Amniotic epithelial cell (primary cell): ENCODE measurements at places on chromosomes 5 and 9.

GRCh38 chr5:150481972-150482406 is 25.9 kb upstream of the NDST1 start:
- DNase-seq, result no peak

DNA sequence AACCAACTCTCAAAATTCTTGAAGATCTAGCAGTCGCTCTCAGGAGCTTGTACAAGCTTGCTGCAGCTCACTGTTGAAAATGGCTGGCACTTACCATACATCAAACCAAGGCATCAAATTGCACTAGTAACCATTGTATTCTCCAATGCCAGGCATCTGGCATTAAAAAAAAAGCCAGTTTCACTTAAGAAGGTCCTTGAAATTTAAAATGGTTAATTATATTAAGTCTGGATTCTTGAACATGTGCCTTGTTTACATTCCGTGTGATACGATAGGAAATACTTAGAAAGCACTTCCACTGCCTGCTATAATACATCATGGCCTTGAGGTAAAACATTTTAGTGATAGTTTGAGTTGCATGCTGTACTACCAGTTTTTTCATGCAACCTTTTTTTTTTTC is 300.7 kb downstream of the KDM4C start:
- DNase-seq, result peak; percentile 25

- no peak for DNase-seq
These were observed 2.5 kb downstream of the TRIM32 start for GRCh38 chr9:116689486-116690032.

DNA sequence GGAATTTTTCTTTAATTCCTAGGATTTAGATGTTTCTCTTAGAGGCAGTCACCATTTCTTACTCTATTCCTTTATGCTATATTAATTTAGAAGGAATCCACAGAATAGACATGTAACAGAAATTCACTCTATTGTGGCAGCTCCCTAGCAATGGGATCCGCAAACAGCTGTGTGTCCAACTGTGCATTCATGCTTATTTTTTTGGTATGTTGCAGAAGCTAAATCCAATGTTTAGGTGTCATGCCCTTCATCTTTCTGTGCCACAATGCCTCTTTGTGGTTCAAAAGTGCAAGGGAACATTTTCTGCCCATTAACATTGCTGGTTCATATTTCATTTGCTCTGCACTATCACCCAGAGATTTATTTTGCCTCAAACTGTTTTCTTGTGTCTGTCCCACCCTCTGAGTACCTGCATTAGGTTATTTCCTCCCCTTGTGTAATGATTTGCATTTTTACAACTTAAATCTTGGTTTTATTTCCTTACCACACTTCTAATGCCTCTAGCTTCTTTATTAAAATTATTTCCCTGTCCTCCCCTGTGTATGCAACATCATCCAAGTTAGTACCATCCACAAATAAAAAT is 816.5 kb downstream of the EFNA5 start:
- no peak for DNase-seq

DNA sequence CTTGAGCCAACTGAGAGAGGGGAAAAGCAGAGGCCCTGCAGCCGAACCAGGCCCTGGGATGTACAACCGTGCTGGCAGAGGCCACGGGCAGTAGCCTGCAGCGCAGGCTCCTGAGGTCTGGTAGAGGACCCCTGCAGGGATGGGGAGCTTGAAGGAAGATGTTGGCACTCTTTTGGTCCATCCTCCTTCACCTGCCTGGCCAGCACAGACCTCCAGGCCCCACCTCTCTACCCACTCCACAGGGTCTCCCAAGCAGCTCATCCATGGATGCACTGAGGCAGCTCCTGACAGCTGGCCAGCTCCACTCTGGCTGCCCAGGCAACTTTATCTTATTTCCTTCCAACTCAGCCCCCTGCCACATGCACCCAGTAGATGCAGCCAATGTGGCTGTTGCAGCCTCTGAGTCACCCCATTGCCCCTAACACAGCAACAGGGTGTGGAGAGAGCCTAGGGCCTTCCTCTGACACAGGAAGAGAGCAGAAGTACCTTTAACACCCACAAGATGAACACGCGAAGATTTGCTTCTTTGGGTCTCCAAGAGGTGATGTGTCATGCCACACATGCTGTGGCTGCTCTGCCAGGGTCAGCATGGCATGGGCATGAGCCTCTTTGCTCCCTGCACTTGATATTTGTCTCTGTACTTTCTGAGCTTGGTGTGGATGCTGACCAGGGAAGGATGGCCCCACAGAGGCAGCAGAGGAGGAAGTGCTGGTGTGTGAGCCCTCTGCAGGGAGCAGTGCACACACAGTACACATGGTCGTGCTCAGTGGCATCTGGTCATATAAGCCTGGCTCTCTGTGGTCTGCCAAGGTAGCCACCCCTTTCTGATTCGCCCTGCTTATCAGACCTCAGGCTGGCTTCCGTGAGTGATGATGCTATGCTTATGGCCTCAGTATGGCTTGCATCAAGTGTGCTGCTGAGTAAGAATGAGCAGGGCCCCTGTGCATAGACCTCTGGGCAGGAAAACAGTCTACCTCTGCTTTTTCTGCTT is 117.2 kb downstream of the NRG2 start:
- DNase-seq, result no peak
